ENCODE measurements at places on chromosomes 2 and 18.

GRCh38 chr2:64212346-64212745 is 68.1 kb upstream of the PELI1 start:
- DNase-seq = no peak

DNA sequence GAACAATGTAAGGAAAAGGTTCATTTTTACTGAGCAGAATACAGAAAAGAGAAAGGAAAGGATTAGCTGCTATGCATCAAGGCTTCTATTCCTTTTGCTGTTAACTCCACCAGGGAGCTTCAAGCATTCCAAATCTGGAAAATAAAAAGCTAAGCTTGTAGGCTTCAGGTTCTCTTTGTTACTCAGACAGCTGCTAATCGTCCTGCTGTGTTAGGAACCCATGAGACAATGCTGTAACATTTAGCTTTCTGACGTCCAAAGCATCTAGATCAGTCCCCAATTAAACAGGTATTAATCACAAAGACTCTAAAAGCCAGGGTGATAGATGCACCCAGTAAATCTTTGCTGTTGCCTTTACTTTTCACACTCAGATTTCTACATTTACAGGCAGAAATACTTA is 103.8 kb downstream of the EPHA4 start:
- no peak for DNase-seq

DNA sequence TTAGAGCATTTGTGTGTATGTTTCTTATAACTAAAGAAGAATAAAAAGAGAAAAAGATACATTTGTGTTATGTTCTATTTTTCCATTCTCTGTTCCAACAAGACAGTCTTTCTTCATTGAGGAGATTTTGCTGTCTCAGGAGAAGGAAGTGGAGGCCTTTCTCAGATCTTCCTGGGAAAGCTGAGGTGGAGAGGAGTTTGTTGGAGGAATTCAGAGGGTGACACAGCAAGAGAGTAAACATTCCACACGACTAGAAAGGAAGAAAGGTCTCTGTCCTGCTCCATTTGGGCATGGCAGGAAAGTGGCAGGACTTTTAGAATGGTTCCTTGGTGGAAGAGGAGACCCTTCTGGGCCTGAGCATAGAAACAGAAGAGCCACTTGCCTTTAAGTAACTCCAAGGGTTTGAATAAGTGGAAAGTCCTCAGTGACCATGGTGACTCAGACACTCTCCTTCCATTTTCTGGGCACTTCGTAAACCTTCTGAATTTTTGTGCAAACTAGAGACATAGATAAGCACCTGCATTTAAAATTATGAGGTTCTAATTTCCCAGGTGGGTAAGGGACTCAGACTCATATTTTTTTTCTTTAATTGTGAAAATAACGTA is 52.3 kb upstream of the COL5A2 start:
- DNase-seq = no peak

- no peak for DNase-seq
Observed at GRCh38 chr2:233446121-233446520, 91.8 kb downstream of the DGKD start.

GRCh38 chr2:201674298-201674697 is 24.1 kb downstream of the MPP4 start:
- DNase-seq = no peak

- no peak for DNase-seq
Observed at GRCh38 chr2:8380566-8380965, 301.3 kb upstream of the ID2 start.

- no peak for DNase-seq
Observed at GRCh38 chr2:3102081-3102921, 275.3 kb downstream of the EIPR1 start.

GRCh38 chr18:71327441-71327840 is 1038.6 kb downstream of the SOCS6 start:
- no peak for DNase-seq

DNA sequence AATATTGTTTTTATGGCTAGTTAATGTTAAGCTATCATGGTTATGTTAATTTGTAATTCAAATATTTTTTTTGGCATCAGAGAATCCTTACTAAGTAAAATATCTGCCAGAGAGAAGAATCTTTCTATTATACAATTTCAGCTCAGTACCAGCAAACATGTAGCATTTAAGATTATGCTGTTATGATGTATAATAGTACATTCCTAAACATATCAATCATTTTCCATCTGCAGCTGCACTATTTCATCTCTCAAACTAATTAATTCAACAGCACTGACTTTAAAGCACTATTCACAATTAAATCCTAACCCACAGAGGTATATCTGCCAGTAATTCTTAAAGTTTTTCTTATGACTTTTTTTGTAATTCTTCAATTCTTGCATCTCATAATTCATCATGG is 250.6 kb downstream of the CD226 start:
- no peak for DNase-seq

GRCh38 chr18:74921057-74921820 is 287.7 kb downstream of the PTGR3 start:
- no peak for DNase-seq

Data from cortex of kidney (tissue), 1 donor.